ENCODE measurements at places on chromosomes 1 and 21. TPM values are rescaled to one million over a fixed set of nuclear protein-coding genes. Genes with fewer than 3 reads are reported as not detected.

SPATA45 gene
- polyA plus RNA-seq, result not detected

PLA2G2F gene
- polyA plus RNA-seq, result 0.19 TPM

OR10X1 gene
- polyA plus RNA-seq, result not detected

LINGO4 gene
- polyA plus RNA-seq, result 0.03 TPM

SPRR2E gene
- polyA plus RNA-seq, result not detected

DIO1 gene
- polyA plus RNA-seq, result 6.4 TPM

UBL4B gene
- not detected for polyA plus RNA-seq

SLAMF8 gene
- polyA plus RNA-seq, result 0.91 TPM

DMRTA2 gene
- polyA plus RNA-seq, result not detected

C1orf167 gene
- polyA plus RNA-seq, result not detected

LRRC3 gene
- 5.8 TPM for polyA plus RNA-seq

SLC2A5 gene
- polyA plus RNA-seq, result 1.0 TPM

TNNI3K gene
- polyA plus RNA-seq, result 1.5 TPM

FMOD gene
- 49.9 TPM for polyA plus RNA-seq

ELAPOR1 gene
- polyA plus RNA-seq, result 1.4 TPM

BCAN gene
- 0.22 TPM for polyA plus RNA-seq

OBSCN gene
- polyA plus RNA-seq, result 35.6 TPM

SELENBP1 gene
- polyA plus RNA-seq, result 42.1 TPM

FOXJ3 gene
- 45.6 TPM for polyA plus RNA-seq

SPATA46 gene
- 0.45 TPM for polyA plus RNA-seq

ACADM gene
- polyA plus RNA-seq, result 137 TPM

FAM177B gene
- not detected for polyA plus RNA-seq

MTMR11 gene
- 33.5 TPM for polyA plus RNA-seq

NFASC gene
- 22.5 TPM for polyA plus RNA-seq

FCRL6 gene
- polyA plus RNA-seq, result 0.19 TPM

AHDC1 gene
- polyA plus RNA-seq, result 48.8 TPM

HHAT gene
- 14.9 TPM for polyA plus RNA-seq

TRIM17 gene
- 12.3 TPM for polyA plus RNA-seq

TMED5 gene
- polyA plus RNA-seq, result 119 TPM

SPRR1A gene
- polyA plus RNA-seq, result not detected

VANGL1 gene
- 13.6 TPM for polyA plus RNA-seq

WNT3A gene
- 0.47 TPM for polyA plus RNA-seq

GJA9 gene
- polyA plus RNA-seq, result not detected

ZNF683 gene
- polyA plus RNA-seq, result not detected

PANK4 gene
- 29.7 TPM for polyA plus RNA-seq

TRIM62 gene
- polyA plus RNA-seq, result 8.6 TPM

NUAK2 gene
- polyA plus RNA-seq, result 8.0 TPM

KCNJ9 gene
- 0.05 TPM for polyA plus RNA-seq

PROK1 gene
- 0.12 TPM for polyA plus RNA-seq

KRTAP20-2 gene
- not detected for polyA plus RNA-seq

FMN2 gene
- 5.1 TPM for polyA plus RNA-seq

KCNA2 gene
- polyA plus RNA-seq, result 0.47 TPM

Data from renal cortex interstitium (tissue), 15 donors.